NCI-H446 treated with DMSO at 0.1 percent for 48 hours (cell line): ENCODE measurements at places on chromosomes 2 and 18.
A peak's percentile ranks its signal among the peaks of the same experiment; 100 is the strongest.

- DNase-seq = no peak
Measured at GRCh38 chr18:2412996-2413751, 158.1 kb downstream of the METTL4 start.

GRCh38 chr2:98114643-98115330, 27.8 kb downstream of the VWA3B start:
- no peak for DNase-seq

GRCh38 chr2:12303181-12304030, 413.3 kb upstream of the TRIB2 start:
- DNase-seq = no peak

DNA sequence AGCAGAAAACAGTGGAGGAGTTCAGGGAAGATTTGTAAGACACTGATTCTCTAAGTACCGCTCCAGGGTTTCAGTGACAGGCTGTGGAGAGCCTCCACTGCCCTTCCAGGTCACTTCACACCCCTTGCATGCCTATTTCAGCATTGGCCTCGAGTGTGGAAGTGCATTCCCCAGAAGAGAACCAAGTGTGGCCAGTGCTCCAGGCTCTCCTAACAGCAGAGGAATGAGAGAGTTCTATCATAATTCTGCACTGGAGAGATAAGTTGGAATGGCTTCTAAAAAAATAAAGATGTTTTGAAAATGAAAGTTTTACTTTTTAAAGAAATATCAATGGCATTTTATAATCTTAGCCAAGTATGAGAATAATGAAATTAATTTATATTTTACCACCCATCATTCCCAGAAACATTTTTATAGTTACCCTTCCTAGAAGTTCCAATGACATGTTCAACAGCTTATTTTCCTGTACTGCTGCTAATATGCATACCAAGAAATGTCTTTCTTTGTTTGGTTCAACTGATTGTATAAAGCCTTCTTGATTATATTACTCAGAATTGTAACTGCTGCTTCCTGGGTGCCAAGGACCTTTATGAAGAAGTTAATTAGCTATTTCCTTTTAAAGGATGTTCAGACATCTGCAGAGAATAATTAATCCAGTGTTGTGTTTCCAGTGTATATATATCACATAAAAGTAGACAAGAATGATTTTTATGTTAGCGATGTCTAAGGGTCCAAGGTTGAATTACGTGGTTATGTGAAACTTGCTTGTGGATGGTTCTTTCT, 61.0 kb upstream of the SERPINE2 start:
- DNase-seq = no peak

GRCh38 chr2:23027396-23027795, 357.6 kb upstream of the KLHL29 start:
- DNase-seq = no peak

GRCh38 chr18:471716-472115, 28.8 kb downstream of the COLEC12 start:
- DNase-seq = no peak

- no peak for DNase-seq
Measured at GRCh38 chr2:188181067-188181838, 110.4 kb upstream of the GULP1 start.

GRCh38 chr2:667332-667999, 9.7 kb downstream of the TMEM18 start:
- no peak for DNase-seq

GRCh38 chr2:162677476-162677875, 161.1 kb downstream of the KCNH7 start:
- DNase-seq = peak; percentile 22

DNA sequence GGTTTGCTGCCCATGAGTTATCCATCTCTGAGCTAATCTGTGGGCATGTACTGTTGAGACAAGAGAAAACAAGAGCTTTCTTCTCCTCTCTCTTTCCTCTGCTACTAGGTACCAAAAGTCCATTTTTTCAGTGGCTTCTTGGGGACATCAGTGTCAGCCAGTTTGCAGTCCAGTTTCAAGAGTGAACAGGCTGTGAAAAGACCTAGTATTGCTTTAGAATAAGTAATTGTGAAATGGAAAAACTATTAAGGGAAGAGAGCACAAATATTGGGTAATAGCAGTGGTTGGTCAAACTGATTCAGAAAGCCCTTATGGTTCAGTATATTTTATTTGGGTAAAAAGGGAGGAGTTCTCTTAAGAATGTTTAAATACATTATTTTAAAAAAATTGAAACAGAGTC, 33.0 kb upstream of the MEP1B start:
- DNase-seq = no peak

DNA sequence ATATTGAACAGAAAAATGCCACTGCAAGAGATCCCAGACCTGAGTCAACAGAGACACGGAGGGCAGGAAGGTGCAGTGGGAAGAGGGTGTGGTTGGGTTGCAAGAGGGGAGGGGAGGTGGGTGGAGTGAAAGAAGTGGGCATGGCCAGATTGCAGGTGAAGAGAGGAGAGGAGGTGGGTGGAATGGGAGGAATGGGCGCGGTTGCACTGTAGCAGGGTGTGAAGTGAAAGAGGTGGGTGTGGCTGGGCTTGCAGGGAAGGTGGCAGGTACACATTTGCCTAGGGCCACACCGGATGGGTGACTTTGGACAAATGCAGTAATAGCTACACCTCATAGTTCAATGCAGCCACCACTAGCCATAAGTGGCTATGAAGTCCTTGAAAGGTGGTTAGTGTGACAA, 71.1 kb downstream of the DOCK10 start:
- no peak for DNase-seq

DNA sequence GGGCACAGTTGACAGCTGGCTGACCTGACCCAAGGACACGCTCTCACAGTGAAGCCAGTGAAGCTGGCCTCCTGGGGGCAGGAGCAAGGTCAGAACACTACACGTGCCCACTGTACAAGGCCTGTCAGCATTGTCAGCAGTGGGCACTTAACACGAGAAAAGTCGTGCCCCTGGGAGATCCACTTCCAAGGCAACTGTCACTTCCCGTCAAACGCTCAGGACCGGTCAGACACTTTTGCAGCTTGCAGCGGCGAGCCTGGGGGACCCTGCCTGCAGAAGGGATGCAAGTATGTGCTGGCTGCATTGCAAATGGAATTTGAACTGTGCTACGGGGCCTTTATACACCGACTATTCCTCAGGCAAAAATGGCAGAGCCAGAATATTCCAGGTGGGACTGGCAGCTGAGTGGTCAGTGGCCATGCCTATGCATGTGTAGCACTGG, 176.2 kb downstream of the BCL2 start:
- DNase-seq = no peak

DNA sequence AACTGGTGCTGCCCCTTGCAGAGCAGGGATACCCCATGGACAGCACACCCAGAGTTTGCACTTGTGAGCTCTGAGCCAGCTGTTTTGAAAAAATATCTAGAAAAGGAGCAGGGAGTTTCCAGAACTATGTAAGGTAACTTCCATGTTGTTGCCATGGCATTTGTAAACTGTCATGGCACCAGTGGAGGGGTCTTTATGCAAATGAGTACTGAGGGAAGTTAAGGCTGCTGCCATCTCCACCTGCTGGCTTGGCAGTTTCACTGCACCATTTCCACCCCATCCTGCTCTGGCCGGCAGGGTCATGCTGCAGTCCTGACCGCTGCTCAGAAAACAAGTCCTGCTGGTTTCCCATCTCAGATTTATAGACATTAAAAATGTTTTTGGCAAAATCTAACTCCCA, 52.3 kb upstream of the SNTG2 start:
- DNase-seq = no peak

DNA sequence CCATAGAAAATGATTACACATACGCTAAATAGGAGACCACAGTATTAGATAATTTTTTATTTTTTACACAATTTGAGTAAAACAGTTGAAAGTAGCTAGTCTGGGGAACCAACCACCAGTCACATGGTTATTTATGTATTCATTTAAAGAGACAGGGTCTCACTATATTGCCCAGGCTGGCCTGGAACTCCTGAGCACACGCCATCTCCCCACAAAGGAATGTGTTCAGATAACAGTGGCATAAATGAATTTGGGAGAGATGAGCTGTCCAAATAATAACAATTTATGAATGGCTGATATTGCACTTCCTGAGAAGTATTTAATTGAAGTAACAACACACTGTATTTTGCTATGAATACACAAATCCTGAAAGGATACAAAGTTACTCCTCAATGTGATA, 39.7 kb downstream of the KIDINS220 start:
- DNase-seq = no peak

- DNase-seq = peak; percentile 90
Measured at GRCh38 chr2:183950673-183951072, 647.7 kb upstream of the ZNF804A start.

- DNase-seq = no peak
Measured at GRCh38 chr2:133986881-133987795, 266.7 kb upstream of the MGAT5 start.

DNA sequence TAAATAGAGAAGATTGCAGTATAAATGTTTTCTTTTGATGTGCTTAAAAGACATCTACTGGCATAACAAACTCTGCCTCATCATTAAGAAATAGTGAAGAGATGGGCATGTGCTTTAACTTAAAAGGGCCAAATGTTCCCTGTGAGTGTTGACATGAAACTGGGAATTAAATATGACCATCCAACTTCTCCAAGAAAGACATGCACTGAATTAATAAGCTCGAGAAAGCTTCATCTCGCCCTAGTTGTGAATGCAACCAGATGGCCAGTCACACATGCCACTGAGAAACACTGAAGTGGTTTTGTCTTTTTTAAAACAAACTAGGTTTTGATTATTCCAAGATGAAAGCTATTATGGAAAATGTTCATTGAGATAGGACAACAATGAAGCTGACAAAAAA, 479.2 kb downstream of the RIT2 start:
- no peak for DNase-seq

DNA sequence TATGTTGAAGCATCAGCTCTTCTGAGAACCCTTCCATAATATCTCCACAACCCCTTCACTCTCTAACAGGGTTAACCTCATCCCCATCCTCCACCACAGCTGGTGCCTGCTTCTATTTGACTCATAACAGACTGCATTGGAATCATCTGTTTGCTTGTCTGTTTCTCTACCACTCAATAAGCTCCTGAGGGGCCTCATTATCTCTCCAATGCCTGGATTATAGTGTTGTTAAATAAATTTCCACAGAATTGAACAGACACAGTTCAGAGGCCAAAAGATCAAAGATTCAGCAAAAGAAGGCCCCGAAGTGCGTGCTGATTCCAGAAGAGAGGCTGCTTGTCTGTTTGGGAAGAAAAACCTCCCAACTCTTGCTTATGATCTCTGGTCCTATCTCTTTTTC, 33.7 kb upstream of the FAM98A start:
- peak; percentile 2 for DNase-seq

DNA sequence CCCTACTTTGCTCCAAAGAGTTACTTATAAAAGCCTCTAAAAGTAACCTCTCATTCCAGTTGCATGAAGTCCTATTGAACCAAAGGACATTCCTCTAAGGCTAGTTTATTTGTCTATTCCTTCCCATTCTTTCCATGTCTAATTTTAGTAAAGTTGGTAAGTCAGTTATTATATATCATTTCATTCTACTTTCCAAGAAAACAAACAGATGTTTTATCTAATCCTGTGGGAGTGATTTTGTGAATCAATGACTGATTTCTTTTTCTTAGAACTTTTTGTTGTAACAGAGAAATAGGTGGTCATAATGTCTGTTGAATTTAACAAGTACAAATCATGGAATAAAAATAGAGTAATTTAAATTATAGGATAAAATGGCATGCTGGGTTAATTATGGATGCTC, 286.3 kb downstream of the FSIP2 start:
- no peak for DNase-seq

DNA sequence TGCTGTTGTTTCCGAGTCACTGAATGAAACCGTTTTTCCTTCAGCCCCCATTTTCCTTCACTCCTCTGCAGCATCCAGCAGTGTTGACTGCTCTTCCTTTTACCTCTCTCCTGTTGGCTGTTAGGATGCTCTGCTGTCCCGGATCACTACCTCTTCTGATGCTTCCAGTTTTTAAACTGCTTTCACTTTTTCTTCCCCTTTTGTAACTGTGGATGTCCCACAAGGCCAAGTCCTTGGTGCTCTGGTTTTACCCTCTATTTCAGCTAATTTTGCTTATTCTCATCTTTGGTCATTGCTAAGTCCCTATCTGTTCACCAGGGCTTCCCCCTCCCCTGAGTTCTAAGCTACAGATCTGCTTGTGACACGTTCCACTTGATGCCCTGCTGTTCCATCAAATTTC, 39.4 kb upstream of the MAP4K3 start:
- no peak for DNase-seq

GRCh38 chr2:230751062-230751461, 38.4 kb downstream of the CAB39 start:
- DNase-seq = no peak

- no peak for DNase-seq
Measured at GRCh38 chr2:11808016-11808400, 61.6 kb downstream of the LPIN1 start.

GRCh38 chr18:61335684-61336555, 2.7 kb downstream of the CDH20 start:
- DNase-seq = no peak

DNA sequence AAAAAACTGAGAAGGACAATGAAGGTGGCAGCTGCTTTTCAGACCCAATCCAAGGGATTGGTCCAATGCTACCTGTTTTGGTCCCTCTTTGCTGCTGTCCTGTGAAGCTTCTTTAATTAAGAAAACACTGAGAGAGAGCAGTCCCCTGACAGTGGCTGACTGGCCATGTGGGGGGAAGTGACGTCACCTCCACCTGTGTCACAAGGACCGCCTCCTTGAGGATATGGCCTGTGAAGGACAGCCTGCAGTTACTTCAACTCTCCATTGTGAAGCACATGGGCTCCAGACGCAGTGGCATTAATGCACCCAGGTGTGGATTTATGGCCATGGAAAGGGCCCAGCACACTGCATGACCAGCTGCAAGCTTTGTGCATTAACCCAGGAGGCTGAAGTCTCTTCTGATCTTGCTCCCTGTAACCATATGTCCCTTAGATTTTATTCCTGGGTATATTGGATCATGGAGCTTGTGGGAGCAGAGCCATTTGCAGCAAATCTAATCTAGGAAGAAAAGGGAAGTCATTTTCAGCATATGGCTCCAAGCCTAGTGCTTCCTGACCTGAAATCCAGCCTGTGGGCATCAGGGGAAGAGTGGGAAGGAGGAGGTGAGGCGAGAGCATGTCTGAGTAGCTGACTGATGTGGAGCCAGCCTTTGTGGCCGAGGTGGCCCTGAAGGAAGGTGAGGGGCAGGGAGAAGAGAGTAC, 32.2 kb downstream of the KIF5C start:
- no peak for DNase-seq

GRCh38 chr2:218635719-218636118, 23.7 kb downstream of the ZNF142 start:
- no peak for DNase-seq

GRCh38 chr2:40415391-40415790, 36.5 kb downstream of the SLC8A1 start:
- no peak for DNase-seq

DNA sequence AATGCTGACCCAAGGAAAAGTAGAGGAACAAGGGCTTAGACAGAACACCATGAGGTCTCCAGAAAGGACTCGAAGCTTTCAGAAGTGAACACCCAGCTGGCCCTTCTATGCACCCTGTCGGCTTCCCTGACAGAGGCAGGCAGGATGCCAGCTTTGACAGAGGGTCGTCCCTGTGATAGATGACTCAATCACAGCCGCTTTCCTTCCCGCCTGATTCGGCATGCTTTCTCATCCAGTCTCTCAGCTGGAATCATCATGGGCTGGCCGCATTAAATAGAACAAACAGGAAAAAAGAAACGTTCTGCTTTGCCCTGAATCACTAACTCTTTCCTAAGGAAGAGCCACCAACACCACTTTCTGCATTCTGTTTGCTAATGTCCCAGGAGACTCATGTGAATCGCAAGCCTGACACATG, 140.3 kb upstream of the RAB12 start:
- peak; percentile 32 for DNase-seq

- DNase-seq = peak; percentile 46
Measured at GRCh38 chr2:56015711-56016115, 92.1 kb upstream of the EFEMP1 start.
